ENCODE measurements at places on chromosomes 7 and 10.

DNA sequence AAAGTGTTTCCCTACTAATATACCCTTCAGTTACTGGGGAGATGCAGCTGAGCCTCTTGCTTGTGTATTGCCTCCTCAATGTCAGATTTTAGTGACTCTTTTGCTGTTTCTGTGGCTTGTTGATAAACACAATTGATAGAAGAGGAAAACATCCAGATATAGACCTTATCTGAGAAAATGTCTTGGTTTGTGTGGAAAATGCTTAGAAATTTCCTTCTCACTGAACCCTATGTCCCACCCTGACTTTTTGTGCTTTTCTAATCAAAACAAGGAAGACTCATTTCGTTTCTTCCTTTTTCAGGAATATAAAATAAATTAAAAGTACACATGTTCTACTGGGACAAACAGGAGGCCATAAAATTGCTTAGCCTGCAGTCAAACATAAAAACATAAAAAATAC is 257.5 kb downstream of the PHF14 start:
- no peak for DNase-seq

DNA sequence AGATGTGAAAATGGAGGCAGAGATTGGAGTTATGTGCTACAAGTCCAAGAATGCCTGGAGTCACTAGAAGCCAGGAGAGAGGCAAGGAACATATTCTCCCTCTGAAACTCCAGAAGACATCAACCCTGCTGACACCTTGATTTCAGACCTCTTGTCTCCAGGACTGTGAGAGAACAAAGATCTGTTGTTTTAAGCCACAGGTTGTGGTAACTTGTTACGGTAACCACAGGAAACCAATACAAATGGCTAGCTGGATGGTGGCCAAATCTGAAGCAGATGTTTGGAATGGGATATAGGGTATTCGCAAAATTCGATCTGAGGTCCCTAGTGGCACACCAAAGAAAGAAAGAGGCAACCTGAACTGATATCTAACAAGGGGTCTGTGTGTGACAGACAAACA is 129.0 kb downstream of the HERPUD2 start:
- no peak for DNase-seq

GRCh38 chr10:87782721-87783120 is 35.3 kb downstream of the ATAD1 start:
- DNase-seq: no peak

DNA sequence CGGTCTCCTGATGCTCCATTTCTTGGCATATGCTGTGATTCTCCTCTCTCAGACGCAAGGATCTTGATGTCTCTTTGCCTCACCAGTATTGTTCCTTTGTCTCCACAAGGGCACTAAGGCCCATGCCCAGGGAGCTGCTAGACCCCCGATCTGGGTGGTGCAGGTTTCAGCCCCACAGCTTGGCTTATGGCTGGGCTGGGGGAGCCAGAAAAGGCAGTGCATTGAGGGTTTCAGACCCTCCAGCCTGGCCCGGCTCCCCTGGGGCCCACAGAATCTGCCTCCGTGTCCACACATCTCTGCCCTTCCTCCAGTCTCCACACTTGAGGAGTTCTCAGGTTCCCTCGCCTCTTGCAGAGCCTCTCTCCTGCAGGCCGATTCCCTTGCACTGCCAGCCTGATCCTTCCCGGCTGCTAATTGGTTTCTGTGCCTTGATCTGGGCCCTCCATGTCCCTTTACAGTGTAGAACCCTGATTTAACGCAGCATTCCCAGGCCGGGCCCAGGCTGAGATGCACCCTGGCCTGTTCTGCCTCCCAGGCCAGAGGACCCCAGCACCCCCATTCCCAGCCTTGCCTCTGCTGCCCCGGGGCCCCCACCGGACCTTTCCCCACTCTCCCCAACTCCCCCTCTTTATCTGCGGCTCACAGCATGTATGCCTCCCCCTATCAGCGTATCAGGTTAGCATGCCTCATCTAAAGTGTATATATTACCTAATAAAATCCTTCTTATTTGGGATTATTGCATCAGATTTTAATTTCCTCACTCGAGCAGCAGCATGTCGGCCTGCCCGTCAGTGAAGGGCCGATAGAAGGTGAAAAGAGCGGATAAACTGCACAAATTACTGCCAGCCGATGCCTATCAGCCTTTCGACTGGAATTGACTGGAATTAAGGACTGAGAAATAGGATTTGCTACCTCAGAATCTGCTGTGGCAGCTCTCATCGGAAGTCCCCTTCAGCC is 145.7 kb downstream of the C10orf105 start:
- DNase-seq: no peak

- no peak for DNase-seq
These were observed 7.6 kb downstream of the PSMA2 start for GRCh38 chr7:42924223-42924838.

Measured in activated CD4-positive, CD25-positive, alpha-beta regulatory T cell treated with anti-CD3 and anti-CD28 coated beads, Interleukin-2, amount 50 U/mL, for 72 hours (primary cell).